ENCODE measurements at places on chromosomes 1 and 21.

DNA sequence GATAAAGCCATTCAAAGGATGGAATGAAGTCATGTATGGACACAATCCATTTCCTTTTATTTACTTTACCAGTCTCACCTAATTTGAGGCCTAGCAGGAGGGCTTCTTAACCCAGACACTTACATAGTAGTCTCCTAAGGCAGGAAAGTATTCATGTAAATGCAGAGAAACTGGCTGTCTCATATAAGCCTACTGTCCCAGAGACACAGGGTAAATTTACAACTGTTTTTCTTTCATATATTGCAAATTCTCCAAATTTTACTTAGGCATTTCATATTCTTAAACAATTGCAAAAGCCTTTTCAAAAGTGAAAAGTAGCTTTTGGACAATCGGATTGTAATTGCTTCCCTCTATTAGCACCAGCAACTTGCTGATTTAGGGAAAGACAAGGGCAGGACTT lies 29.9 kb downstream of the SPAG17 start:
- DNase-seq, result no peak

- peak; percentile 60 for DNase-seq
Observed at GRCh38 chr1:54810153-54810942, 9.2 kb upstream of the TTC22 start.

DNA sequence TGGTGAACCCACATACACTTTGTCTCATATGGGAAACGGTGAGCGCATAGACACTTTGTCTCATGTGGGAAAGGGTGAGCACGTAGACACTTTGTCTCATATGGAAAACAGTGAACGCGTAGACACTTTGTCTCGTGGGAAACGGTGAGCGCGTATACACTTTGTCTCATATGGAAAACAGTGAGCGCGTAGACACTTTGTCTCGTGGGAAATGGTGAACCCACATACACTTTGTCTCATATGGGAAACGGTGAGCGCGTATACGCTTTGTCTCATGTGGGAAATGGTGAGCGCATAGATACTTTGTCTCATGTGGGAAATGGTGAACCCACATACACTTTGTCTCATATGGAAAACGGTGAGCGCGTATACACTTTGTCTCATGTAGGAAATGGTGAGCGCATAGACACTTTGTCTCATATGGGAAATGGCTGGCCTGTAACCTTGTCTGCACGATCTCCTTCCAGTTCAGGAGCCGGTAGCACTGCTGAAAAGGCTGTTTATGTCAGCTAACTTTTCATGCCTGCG lies 50.7 kb upstream of the TRAPPC10 start:
- DNase-seq, result no peak

DNA sequence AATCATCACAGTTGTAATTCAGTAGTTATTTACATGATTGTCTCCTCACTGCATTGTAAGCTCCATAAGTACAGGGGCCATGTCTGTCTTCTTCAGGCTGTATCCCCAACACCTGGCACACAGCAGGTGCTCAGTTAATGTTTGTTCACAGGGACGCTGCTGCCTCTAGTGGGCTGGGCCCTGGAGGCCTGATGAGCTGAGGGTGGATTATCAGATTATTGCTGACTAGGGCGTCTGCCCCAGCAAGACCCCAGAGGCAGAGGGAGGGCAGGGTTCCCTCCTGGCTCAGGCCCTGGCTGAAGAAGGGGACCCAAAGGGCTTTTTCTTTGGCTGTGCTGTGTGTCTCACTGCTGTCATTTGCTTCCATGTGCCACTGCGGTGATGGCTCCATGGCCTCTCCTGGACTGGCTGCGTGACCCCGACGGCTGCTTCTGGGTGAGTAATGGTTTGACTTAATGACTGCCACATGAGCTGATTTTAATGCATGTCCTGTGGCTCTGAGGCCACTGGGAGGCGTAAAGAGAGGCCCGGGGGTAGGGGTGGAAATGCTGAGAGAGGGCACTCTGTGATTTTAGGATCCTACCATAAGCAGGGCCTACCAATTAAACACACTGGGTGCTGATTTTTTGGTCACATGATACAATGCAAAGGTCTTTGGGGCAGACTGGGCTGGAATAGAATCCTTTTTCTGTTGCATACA lies 20.8 kb upstream of the EPB41 start:
- no peak for DNase-seq

GRCh38 chr1:202585590-202585933 lies 124.7 kb downstream of the SYT2 start:
- no peak for DNase-seq

DNA sequence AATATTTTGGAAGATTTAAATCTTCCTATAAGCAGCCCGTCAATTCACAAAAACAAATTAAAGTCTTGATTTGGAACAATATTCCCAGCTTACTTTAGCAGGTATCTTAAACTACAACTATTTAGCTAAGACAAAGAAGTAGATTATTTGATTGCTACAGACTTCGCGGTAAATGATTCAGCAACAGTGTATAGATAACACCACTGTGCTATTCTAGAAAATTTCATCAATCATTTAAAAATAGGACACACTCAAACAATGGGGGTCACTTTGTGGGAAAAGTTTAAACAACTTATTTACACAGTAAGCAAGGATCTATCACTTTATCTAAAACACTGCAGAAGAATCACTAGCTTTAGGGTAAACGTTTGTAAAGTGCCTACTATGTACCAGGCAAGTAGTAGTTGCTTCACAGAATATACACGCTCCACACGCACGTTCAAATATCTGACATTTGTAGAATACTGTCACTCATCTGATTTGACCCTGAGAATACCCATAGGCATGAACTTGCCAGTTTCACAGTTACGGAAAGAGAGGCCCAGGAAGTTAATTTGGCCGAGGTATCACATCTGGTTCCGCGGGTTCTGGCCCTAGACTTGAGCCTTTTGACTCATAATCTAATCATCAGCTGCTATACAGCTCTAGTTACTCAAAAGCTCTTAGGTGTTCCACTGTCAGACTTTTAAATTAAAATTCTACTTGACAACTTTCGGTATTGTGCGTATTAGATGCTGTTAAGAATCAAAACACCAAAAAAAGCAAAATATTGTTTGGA lies 876 bp downstream of the DENND2C start:
- DNase-seq, result no peak

- no peak for DNase-seq
Observed at GRCh38 chr1:70112838-70113237, 92.5 kb downstream of the LRRC40 start.

DNA sequence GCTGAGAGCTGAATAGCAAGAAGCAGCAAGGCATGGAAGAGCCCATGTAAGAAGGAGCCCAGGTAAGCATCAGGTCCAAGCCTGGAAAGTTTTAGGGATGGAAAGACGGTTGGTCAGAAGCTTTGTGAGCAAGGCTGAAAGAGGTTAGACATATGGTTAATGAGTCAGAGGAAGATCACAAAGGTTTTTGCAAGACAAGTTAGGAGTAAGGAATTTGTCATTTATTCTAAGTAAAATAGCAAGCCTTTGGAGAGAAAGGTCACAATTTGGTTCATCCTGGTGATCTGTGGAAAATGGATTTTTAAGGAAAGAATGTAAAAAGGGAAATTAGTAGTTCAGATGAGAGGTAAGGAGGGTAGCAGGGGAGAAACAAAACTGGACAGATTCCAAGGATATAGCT lies 106.7 kb downstream of the DPYD start:
- DNase-seq, result no peak

DNA sequence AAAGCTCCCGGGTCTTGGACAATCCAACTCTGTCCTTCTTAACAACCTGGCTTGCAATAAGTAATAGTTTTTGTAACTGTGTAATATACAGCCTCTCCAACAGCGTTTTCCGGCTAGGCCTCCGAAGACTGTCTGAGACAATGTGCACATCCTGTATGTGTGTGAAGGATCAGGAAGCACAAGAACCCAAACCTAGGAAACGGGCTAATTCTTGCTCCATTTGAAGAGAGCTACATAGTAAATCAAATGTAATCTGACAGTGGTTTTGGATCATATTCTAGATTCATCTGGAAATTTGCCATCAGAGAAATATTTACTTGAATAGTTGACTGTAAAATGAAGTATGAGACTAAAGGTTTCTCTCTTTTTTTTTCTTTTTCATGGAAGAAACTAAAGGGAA lies 1.2 kb downstream of the GPR52 start:
- no peak for DNase-seq

DNA sequence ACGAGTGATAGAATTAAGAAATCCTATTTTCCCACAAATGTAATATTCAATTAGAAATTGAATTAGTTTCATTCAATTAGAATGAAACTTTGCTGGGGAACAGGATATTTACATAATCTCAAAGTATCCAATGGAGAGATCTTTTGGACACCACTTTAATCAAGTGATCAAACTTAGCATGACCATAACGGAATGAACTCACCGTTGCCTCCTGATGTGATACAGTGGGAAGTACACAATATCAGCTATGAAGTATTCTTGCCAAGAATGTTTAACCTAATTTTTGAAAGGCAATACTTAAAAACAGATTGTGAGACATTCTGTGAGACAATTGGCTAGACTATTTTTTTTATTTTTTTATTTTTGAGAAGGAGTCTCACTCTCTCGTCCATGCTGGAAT lies 16.6 kb downstream of the CDKN2C start:
- no peak for DNase-seq

DNA sequence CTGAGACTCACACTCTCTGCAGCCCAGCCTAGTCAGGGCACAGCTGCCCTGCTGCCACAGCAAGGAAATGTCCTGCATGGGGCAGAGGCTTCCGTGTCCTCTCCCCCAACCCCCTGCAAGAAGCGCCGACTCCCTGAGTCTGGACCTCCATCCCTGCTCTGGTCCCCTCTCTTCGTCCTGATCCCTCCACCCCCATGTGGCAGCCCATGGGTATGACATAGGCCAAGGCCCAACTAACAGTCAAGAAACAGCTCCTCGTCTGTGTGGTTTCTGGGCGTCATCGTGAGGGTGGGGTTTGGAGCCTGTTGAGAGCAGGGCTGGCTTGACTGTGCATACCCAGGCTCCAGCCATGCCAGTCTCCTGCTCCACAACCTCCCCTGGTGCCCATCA lies 19.5 kb downstream of the FAAH start:
- no peak for DNase-seq

- no peak for DNase-seq
Observed at GRCh38 chr1:197919346-197920066, 2.3 kb downstream of the LHX9 start.
